ENCODE measurements at places on chromosomes 5 and 9.

- no peak for DNase-seq
Measured at GRCh38 chr9:33776578-33776977, 18.8 kb upstream of the PRSS3 start.

- DNase-seq: no peak
Measured at GRCh38 chr5:151911011-151911410, 13.6 kb downstream of the GLRA1 start.

DNA sequence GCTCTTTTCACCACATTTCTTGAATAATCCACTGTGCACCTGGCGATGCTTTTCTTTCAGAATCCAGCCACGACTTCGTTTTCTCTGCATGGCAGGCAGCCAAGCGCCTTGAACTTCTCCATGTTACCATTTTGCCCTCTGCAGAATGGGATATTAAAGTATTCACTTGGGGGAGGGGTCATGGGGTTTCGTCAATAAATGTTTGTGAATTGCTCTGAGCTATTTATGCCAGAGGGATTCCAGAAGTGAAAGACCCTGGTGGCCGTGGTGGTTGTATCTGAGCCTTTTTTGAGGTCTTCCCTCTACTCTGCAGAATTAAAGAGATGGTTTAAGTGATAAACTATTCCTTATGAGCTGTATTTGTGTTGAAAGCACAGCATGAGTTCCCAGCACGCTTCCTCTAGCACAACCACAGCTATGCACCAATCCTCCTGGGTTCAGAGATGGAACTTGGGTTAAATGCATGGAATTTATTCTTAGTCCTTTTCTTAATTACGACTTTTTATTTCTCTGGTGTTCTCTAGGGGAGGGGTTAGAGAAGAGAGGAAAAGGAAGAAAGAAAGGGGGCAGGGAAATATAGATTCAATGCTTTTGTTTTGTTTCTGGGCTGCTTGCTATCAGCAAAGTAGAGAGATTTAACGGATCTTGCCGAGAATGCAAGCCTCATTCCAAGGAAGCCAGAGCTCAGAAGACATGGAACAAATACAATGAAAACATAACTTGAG is 478.2 kb upstream of the TNC start:
- no peak for DNase-seq

- DNase-seq: no peak
Measured at GRCh38 chr9:105251733-105252404, 7.4 kb downstream of the SLC44A1 start.

GRCh38 chr5:145968970-145969713 is 32.8 kb downstream of the SH3RF2 start:
- no peak for DNase-seq

DNA sequence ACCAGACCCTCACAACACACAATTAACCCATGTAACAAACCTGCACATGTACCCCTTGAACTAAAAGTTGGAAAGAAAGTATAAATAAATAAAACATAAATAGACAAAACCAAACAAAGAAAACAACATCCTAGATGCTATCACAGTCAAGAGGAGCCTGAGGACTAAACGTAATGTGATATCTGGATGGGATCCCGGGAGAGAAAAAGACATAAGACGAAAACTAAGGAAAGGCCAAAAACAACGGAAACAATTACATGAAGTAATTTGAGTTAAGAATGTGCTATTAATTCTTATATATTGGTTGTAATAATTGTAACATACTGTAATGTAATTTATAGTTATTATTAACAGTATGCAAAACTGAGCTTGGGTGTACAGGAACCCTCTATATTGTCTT is 793.9 kb downstream of the SEMA5A start:
- no peak for DNase-seq

- DNase-seq: no peak
Measured at GRCh38 chr5:60836131-60836530, 7.9 kb downstream of the ELOVL7 start.

DNA sequence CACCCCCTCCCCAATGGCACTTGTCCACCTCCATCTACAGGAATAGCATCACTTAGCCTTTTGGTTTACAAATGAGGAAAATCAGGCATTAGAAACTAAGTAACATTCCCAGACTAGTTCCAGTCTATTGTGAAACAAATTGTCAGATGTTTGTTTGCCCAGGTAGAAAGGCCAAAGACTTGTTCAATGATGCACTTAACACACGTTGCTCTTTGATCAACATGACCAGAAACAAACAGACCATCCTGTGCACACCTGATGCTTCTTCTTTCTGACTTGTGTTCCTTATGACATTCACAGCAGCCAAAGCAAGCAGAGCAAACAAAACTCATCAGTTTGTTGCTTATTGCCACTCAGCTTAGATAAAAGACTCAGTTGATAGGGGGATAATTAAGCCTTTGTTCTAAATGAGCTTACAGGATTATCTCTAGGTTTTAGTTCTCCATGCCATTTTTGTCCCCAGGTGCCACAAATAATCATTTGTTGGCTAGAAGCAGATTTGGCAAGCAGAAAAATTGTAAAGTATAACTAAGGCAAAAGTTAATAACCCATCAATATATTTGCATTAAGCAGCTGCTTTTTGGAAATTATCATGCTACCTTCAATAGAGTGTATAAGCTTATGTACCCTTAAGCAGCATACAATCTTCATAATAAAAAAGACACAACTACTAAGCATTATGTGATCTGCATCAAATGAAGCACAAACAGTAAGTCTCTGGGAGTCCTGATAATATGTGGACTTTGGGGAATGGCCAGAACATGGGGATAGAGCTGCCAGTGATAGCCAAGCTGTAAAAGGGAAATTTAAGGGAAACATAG is 26.3 kb upstream of the FST start:
- no peak for DNase-seq

DNA sequence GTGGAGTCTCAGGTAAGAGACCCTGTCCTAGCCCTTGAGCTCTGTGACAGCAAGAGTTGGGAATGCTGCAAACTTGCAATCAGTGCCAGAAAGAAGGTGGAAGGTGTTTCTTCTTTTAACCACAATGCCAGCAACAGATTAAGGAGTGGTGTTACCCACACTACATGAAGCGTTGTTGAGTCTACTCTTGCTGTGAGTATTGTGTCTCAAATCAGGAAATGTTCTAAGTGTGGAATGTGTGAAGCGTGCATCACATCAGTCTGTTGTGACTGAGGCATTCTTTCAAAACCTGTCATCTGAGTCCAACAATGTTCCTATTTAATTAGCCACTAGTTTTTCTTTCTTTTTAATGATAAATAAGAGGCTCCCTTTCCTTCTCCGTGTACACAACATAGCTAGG is 2.9 kb upstream of the LURAP1L start:
- no peak for DNase-seq

DNA sequence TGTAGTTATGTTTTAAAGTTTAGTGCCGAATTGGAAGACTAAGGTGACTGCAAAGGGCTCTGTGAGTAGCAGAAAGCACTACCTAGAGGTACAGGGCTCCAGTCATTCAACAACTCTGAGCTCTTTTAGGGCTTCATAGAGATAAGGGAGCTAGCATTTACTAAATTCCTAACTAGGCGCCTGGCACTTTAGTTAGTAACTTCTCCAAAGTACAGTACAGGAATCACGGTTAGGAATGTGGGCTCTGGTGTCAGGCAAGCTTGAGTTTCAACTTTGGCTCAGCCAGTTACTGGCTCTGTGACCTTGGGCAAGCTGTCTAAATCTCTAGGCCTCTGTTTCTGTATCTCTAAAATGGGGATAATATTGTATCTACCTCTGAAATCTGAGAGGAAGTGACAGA is 115.3 kb downstream of the SLIT3 start:
- DNase-seq: no peak

DNA sequence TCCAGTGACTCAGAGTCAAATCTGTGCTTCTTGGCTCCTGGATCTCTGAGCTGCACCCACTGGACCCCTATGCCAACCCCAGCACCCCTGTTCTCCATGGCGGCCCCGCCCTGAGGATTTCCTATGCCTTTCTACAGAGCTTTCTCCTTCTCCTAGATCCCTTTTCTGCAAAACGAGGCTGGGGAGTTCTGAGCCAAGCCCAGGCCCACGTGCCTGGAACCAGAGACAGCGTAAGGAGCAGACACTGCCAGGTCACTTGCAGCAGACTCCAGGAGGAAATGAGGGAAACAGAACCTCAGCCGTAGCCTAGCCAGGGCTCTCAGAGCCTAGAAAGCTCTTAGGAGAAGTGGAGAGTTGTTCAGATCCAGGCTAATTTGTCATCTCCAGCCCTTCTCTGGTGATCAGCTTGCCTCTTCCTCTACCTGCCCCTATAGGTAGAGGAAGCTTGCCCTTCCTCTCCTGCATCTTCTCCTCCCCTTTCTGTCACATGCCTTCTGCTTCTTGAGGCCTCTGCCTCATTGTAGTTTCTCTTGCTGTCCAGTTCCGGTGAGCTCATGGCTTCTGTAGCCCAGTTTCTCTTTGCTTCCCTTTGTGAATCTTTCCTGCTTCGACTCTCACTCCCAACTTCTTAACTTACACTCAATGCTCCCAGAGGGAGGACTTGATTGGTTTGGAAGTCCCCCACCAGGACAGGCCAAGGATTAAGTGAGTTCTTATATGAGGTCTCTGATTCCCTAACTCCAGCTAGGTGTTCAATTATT is 163.4 kb downstream of the RGS3 start:
- no peak for DNase-seq

- DNase-seq: no peak
Measured at GRCh38 chr9:129934780-129935179, 99.5 kb downstream of the USP20 start.

DNA sequence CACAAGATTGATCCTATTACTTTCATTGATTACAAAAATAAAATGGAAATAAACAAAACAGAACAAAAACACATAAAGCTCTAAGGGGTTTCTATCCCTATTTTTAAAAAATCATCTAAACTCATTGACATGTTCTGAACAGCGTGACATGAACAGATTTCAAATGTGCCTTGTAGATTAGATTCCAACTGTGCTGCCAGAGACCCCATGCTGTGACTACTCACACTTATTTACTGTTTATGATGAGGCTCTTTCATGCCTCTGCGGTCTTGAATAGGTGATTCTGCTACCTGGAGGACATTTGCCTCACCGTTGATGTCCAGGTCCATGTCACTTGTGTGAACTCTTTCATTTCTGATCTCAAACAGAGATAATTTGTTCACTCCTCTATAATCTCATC is 990.2 kb downstream of the CDH12 start:
- no peak for DNase-seq

GRCh38 chr9:135914921-135915320 is 7.6 kb upstream of the CAMSAP1 start:
- no peak for DNase-seq

DNA sequence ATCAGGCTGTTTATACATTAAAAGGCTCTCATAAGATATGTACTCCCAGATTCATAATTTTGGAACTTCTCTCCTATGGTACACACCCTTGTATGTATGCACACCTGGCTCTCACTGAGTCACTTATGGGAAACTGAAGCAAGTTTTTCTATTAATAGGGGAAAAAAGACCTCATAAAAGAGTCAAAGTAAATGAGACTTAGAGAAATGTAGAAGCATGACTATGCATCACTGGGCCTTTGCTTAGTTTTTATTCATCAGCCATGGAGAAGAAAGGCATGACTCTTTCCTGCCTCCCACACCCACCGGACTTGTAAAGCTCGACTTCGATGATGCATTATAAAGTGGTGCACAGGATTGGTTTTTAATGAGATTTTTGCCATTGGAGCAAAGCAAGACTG is 28.2 kb downstream of the MTAP start:
- no peak for DNase-seq

DNA sequence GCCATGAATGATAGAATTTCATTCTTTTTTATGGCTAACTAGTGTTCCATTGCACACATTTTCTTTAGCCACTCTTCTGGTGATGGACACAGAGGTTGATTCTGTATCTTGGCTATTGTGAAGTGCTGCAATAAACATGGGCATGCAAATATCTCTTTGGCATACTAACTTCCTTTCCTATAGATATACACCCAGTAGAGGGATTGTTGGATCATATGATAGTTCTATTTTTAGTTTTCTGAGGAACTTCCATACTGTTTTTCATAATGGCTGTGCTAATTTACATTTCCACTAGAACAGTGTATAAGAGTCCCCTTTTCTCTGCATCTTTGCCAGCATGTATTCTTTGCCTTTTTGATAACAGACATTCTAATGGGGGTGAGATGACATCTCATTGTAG is 50.4 kb upstream of the CDK5RAP2 start:
- DNase-seq: no peak

DNA sequence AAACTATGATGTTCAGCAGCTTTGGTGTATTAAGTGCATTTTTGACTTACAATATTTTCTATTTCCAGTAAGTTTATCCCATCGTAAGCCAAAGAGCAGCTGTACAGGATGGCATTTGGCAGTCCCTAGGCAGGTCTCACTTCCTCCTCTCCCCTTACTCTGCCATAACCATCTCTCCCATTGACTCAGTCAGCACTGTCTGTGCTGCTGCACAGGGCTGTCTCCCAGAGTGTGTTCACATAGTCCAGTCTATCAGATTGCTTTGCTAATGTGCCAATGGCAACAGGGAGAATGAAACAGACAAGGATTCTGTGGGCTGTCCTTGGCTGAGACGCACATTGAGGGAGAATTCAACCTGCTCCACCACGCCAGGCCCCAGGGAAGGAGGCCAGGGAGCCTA is 47.0 kb upstream of the CAST start:
- no peak for DNase-seq

DNA sequence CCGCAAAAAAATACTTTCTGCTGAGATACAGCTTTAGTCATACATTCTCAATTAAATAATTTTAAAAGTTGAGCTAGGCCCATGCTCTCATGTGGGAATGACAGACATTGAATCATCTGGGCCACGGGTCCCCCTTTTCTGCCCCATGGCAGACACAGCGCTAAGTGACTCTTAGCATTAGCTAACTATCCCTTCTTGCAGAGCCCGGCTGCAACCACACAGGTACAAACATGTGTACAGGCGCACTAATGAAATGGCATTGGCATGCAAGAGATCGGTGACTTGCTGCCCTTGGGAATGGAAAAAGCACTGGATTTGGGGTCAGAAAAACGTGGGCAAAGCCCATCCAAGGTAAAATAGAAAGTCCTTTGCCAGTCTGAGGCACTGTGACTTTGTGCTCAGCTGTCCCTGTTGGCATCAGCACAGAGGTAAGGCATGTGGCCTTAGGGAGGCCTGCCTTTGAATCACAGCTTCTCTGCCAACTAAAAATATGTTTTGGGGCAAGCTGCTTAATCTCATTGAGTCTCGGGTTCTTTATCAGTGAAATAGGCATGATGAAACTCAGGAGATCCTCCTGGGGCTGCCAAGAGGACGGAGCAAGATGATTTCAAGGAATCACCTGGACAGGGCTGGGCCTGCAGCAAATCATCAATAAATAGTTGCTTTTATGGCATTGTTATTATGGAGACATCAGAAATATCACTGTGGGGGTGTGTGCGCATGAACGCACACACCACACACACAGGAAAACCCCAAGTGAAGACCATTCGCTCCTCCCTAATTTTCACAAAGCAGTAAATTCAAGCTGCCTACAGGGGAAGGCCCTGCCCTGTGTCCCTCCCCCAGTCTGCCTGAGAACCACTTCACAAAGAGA is 54.2 kb downstream of the WHRN start:
- peak; percentile 51 for DNase-seq
